ENCODE measurements at places on chromosomes 4 and X.
A peak's percentile ranks its signal among the peaks of the same experiment; 100 is the strongest.

GRCh38 chr4:35836596-35836995 is 407.7 kb downstream of the ARAP2 start:
- DNase-seq, result no peak

DNA sequence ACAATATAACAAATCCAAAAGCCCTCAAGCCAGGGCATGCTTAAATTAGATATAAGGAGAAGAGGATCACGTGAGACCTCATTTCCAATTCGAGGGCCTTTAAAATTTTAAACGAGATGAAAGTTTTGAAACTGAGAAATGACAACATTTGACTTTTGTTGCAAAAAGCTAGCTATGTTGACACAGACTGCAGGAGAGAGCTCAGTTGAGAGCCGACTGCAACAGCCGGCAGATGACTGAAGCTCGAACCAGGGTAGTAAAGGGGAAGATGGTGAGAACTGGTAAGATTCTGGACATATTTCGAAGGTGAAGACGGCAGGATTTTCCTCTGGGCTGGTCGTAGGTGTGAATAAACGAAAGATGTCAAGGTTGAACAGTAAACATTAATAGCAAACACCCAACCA is 773 bp downstream of the PRMT9 start:
- DNase-seq, result peak; percentile 2

GRCh38 chr4:153513596-153513995 is 47.4 kb downstream of the TMEM131L start:
- no peak for DNase-seq

DNA sequence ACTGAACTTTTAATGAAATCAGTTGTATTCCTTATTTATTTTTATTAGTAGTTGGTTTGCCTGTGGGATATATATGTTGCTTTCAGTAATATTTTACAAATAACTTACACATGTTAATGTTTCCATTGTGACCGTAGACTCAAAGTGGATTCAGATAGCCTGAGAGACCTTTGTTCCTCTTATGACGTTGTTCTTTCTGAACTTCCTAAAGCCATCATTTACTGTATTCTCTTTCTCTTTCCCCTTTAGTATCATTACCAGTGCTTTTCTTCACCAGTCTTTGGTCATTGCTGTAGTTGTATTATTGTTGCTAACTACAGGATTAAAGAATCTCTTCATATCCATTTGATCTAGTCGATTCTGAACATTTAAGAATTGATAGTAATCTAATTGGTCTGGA is 4.3 kb downstream of the STIM2 start:
- no peak for DNase-seq

- DNase-seq, result no peak
Measured at GRCh38 chrX:13452283-13452682, 117.1 kb upstream of the EGFL6 start.

GRCh38 chrX:39755143-39756032 is 342.4 kb downstream of the BCOR start:
- no peak for DNase-seq

GRCh38 chr4:158758142-158758541 is 10.7 kb upstream of the FNIP2 start:
- no peak for DNase-seq

- DNase-seq, result no peak
Measured at GRCh38 chr4:83013420-83013867, 2.8 kb upstream of the LIN54 start.

DNA sequence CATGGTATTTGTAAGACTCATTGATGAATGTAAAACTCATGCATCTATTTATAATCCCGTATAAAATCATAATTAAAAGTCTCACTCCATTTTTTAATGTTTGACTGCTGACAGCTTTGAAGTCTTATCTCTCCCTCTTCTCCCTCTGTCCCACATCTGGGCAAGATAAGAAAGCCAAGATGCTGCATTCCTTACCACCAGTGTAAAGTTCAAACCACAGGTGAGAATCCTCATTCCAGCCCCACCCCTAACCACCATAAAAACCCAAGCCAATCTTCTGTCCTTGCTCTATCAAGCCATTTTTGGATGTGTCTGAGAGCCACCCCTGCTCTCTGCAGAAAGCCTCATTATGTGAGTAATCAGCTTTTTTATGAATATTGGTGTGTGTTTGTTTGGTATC is 59.3 kb upstream of the MAGED1 start:
- DNase-seq, result no peak

DNA sequence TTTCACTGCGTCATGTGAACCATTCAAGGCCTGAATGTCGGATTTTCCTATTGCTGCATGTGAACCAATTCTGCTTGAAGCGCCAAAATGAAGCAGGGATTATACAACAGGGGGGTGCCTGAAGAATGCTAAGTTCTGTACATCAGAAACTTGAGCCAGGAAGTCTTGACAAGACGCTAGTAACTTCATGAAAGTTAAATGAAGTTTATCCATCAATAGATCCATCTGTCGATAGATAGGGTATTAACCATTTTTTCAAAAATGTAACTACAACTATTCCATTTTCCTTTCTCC is 590 bp upstream of the NAF1 start:
- no peak for DNase-seq

Measured in effector memory CD4-positive, alpha-beta T cell (primary cell).